Left ventricle myocardium superior (tissue), 1 donor: ENCODE measurements at places on chromosomes 11 and 22. TPM values are rescaled to one million over a fixed set of nuclear protein-coding genes. Genes with fewer than 3 reads are reported as not detected.
A peak's percentile ranks its signal among the peaks of the same experiment; 100 is the strongest.

Gene NUDT8
- 106 TPM for total RNA-seq

Gene LGR4
- total RNA-seq: 43.5 TPM

Gene IGLL5
- 0.92 TPM for total RNA-seq

Gene NAGA
- 13.4 TPM for total RNA-seq

Gene CNIH2
- total RNA-seq: not detected

Gene P2RY6
- 1.5 TPM for total RNA-seq

Gene AQP11
- total RNA-seq: 0.87 TPM

Gene UCP3
- 11.9 TPM for total RNA-seq

Gene APOA4
- total RNA-seq: not detected

Gene CNTF
- 1.4 TPM for total RNA-seq

Gene TIMM10
- total RNA-seq: 56.7 TPM

Gene MMP8
- not detected for total RNA-seq

Gene CFAP300
- 0.20 TPM for total RNA-seq

GRCh38 chr11:122721201-122721963 is 65.9 kb downstream of the UBASH3B start:
- DNase-seq: no peak

DNA sequence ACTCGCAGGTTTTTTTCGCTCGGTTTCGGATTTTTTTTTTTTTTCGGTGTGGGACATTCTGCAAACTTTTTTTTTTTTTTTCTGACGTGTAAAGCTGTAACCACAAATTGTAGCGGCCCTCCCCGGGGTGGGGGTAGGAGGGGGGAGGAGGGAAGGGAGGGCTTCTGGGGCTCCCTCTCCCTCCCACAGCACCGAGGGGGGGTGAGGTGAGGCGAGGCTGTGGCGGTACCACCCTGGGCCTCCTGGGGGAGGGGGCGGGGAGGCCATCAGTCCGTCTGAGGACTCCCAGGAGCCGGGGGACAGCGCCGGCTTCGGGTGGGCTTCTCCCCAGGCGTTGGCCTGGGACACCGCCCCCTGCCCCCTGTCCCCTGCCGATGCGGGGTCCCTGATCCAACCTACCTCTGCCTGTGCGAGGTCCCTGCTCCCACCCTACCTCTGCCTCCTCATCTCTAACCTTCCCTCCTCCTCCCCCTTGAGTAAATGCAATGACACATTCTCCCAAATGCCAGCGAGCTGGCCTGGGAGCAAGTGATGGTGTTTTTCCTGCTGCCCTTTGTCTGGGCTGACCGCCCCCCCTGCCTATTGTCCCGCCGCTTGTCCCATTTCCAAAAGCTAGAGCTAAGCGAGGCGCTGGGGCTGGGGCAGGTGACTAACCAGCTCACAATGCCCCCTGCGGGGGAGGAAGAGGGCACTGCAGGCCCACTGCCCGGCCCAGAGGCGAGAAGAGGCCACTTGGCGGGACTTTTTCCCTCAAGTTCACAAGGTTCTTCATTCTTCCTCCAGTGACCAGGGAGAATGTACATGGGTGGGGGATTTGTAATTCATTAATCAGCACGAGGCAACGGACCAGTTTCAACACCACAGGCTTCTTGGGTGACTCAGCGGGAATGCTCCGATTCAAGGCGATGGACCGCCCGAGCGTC is 511 bp upstream of the CLCF1 start:
- peak; percentile 68 for DNase-seq

DNA sequence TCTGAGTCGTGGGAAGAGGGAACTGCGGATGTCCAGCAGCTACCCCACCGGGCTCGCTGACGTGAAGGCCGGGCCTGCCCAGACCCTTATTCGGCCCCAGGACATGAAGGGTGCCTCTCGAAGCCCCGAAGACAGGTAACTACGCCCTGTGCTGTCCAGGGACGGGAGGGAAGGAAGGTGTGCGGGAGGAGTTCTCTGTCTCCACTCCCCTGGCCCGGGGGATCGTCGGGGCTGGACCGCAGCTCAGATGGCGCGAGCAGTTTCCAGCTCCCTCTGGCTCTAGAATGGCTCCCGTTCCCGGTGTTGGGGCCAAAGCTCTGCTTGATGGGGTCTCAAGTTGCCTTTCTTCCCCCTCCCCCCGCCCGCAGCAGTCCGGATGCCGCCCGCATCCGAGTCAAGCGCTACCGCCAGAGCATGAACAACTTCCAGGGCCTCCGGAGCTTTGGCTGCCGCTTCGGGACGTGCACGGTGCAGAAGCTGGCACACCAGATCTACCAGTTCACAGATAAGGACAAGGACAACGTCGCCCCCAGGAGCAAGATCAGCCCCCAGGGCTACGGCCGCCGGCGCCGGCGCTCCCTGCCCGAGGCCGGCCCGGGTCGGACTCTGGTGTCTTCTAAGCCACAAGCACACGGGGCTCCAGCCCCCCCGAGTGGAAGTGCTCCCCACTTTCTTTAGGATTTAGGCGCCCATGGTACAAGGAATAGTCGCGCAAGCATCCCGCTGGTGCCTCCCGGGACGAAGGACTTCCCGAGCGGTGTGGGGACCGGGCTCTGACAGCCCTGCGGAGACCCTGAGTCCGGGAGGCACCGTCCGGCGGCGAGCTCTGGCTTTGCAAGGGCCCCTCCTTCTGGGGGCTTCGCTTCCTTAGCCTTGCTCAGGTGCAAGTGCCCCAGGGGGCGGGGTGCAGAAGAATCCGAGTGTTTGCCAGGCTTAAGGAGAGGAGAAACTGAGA is 1.4 kb downstream of the ADM start:
- DNase-seq: peak; percentile 51

DNA sequence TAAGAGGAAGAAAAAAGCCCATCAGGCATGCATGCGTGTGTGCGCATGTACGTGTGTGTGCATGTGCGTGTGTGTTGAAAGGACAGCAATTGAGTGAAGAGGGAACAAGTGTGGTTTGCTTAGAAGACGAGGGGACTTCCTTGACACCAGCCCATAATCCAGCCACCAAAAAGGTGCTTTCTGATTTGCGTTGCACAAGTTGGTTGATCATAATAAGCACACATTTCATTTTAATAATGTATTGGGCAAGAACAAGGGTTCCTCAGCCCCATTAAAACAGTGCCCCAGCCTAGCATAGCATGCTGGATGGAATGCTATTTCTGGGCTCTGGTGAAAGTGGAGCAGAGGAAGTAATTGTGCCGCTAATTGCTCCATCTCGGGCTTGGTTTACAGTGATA is 493.2 kb downstream of the MIAT start:
- DNase-seq: peak; percentile 35

GRCh38 chr11:129955282-129955681 is 47.4 kb downstream of the PRDM10 start:
- no peak for DNase-seq

GRCh38 chr11:9575260-9576240 is 2.1 kb downstream of the WEE1 start:
- DNase-seq: peak; percentile 41

DNA sequence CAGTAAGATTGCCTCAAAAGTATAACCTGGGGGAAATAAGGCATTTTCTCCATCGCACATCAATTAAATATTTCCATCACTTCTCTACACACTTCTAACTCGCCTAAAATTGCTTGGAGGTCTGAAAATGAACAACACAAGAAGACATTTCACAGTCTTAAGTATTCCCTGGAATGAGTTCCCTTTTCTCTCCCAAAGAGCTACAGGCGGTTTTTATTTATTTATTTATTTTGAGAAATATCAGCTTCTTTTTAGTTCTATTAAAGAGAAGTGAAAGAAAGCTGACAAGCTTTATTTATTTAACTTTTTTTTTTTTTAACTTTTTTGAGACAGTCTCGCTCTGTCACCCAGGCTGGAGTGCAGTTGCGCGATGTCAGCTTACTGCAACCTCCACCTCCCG is 11.5 kb upstream of the PARVB start:
- DNase-seq: no peak

DNA sequence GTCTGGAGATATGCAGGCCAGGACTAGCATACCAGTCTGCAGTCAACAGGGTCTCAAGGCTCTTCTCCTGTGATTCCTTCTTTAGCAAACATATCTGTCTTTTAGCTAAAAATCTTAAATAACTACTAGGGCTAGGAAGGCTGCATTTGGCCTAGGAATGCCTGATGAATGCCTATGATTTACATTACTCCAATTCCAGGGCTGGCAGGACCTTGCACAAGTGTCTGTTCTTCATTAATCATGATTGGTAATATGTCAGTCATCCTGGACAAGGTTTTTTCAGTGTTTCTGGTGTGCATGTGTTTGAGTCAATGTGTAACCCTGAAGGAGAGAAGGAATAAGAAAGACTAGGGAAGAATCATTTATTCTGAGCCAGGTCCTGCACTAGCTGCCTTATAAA is 280.5 kb upstream of the NARS2 start:
- DNase-seq: no peak

DNA sequence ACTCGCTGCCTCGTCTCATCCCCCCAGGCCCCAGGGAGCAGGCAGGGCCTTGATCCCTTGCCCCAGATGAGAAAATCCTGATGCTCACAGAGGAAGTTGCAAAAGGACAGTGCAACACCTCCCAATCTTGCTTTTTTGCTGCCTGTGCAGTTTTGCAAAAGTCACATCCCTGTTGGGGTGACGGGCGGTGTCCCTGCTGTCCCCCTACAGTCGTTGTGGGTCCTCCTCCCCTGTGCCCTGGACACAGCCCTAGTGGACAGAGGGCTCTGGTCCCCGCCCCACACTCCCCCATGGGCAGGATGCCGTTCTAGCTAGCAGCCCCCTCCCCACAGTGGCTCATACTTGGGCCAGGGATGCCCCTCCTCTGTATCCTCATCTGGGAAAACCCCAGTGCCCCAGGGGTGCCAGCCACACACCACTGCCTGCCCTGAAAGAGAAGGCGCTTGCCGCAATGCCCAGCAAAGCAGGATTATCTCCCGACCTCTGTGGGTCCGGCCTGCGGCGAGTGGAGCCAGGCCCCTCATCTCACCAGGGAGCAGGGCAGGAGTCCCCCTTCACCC is 18.4 kb upstream of the CTSD start:
- no peak for DNase-seq

GRCh38 chr11:105054723-105055493 is 9.8 kb upstream of the CARD16 start:
- no peak for DNase-seq

DNA sequence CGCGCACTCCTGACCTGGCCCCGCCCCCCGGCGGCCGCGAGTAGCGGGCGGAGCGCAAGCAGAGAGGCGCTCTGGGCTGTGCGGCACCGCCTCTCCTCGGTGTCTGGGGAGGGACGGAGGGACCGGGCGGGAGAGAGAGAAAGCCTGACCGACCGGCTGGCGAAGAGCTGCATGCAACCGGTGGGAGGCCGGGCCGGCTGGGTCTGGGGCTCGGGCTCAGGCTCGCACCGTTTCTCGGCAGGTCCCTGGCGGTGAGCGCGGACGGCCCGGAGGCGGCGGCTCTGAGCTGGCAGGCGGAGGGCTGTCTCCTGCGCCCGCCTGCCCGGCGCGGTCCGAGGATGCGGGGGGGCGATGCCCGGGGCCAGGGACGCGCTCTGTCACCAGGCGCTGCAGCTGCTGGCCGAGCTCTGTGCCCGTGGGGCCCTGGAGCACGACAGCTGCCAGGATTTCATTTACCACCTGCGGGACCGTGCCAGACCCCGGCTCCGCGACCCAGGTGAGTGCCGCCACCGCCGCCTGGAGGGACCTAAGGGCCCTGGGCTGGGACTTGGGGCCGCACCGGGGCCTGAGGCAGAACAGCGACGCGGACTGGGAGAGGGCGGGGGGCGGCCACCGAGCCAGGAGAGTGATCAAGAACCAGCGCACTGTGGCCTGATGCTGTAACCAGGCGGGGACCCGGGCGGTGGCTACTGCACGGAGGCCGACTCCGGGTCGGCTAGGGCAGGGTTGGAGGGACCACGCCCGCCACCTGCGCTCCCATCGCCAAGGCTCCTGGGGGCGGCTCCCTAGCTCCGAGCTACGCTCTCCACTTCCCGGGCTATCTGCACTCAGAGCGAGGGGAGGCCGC is at the start of gene SYT9:
SYT9 (plus strand) TSS at position 69 of the 847 bp plus-strand sequence; CDS start at position 352, 283 bp downstream.
- peak; percentile 69 for DNase-seq

GRCh38 chr11:58503361-58503856 is 4.5 kb downstream of the OR5B21 start:
- no peak for DNase-seq

DNA sequence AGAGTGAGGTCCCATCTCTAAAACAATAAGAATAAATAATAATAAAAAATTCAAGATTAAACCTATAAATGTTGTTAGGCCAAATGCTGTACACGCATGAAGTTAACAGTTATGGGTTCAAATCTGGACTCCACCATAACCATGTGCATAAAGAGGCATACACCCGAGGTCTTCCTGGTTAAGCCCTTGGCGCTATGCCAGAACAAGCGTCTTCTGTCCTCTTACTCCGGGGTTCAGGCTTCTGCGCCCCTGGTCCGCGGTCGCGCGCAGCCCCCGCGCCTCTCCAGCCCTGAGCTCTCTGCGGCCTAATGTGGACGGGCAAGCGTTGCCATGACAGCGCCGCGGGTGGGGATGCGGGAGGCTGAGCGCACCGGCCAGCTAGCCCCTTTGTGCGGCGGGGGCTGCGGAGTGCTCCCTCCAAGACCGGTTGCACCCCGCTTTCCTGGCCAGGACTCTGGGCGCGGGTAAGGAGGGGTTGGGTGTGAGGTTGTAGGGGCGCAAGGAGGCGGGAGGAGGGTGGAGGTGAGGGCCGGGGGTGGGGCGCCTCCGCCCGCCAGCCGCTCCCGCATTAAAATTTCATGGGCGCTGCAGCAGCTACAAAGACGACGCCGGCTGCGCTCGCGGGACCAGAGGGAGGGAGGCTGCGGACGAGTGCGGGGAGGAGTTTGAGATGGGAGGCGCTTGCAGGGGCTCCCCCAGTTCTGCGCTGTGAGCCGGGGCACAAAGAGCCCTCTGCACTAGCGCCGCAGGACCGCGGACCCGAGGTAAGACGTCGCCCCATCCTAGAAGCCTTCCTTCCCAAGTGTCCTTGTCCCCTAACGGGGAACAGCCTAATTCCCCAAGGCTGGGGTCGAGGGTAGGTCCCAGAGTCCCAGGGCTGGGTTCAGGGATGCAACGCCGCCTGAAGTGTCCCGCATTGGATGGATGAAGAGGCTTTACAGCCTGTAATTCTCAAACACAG is at the start of gene MIAT:
MIAT (plus strand) TSS at position 698 of the 961 bp plus-strand sequence.
- DNase-seq: peak; percentile 34

GRCh38 chr11:1507381-1508140 is 21.0 kb upstream of the MOB2 start:
- DNase-seq: peak; percentile 77

DNA sequence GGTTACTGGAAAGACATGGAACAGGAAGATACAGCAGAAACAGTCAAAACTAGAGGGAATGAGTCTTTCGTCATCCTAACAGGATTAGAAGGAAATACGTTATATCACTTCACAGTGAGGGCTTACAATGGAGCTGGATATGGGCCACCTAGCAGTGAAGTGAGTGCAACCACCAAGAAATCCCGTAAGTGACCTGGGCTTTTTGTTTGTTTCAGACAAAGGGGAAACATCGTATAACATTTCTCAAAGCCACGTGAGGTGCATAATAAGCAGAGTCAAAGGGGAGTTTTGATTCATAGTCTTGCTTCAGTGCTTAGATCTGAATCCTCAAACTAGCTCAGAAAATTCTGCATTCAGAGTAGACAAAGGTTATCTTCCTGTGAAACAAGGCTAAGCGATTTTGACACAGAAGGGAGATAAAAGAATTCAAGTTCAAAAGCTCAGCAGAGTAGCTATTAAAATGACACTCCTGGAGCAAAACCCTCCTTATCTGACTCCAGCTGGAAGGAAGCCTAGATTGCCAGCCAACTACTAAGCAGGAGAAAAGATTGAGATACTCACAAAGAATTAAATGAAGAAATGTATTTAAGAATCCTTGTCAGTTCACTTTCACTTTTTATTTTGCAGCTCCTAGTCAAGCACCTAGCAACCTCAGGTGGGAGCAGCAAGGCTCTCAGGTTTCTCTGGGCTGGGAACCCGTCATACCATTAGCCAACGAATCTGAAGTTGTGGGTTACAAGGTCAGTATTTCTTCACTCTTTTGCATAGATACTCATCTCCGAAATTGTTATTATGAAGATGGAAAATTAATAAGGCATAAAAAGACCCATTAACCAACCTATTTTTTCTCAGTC is 346.4 kb upstream of the ARHGAP42 start:
- DNase-seq: no peak

GRCh38 chr11:69744435-69744834 is 30.7 kb downstream of the FGF4 start:
- no peak for DNase-seq
